ENCODE measurements at places on chromosomes 12 and 14. TPM values are rescaled to one million over a fixed set of nuclear protein-coding genes. Genes with fewer than 3 reads are reported as not detected.

The SLCO1C1 gene
- 31.5 TPM for total RNA-seq

The GPR84 gene
- not detected for total RNA-seq

The TUNAR gene
- 9.6 TPM for total RNA-seq

The KRT85 gene
- total RNA-seq: not detected

The HSPA2 gene
- total RNA-seq: 6.4 TPM

The FIGNL2 gene
- 0.25 TPM for total RNA-seq

The DTD2 gene
- total RNA-seq: 28.8 TPM

The NGB gene
- 4.9 TPM for total RNA-seq

The SLC8B1 gene
- 3.2 TPM for total RNA-seq
